Hematopoietic multipotent progenitor cell treated with erythropoietin and hydrocortisone succinate and interleukin-3 and kit ligand, for 6 days (in vitro differentiated cells): ENCODE measurements at places on chromosomes 1 and 21.

- no peak for DNase-seq
Observed at GRCh38 chr1:219318826-219319225, 145.1 kb downstream of the LYPLAL1 start.

- DNase-seq: peak; percentile 19
Observed at GRCh38 chr1:159786465-159786864, 5.7 kb downstream of the DUSP23 start.

DNA sequence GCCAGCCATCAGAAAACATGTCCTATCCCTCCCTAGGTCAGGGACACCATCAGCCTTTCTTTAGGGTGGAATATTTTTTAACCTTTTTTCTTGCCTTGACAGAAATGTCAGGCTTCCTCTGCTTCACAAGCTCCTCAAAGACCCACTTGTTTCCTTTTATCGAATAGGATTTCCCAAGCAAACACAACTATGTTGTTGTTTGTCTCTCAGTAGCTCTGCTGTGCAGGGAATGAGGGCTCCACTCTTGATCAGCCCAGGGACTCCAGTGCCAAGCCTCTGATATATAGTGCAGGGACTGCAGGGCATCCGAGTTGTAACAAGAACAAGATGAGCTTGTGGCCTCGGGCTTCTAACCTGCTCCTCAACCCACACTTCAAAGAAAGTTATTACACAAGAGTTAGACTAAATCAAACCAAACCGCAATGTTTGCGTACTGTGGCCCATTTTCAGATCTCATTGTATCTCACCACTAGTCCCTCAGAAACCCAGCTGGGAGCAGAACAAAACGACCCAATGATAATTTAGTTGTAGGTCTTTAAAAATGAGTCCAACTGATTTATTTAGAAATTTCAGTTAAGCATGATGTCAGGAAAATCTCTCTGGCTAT is 108.1 kb downstream of the ATG4C start:
- no peak for DNase-seq

- no peak for DNase-seq
Observed at GRCh38 chr21:35025206-35026152, 23.6 kb downstream of the RUNX1 start.

DNA sequence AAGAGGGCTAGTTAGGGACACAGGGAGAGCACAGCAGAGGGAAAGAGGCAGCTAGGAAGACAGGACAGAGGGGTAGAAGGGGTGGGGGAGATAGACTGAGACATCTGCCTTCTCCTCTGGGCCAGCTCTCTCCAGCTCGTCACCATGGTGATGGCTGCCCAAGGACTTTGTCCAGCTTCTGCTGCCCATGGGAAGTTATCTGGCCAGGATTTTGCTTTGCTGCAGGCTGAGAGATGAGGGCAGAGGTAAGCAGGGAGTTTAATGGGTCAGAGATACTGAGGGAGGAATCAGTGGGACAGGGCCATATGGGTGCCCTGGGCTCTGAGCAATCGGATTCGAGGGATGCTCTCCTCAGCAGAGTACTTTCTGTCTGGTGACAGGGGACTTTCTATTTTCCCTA is 34.5 kb upstream of the GPR37L1 start:
- DNase-seq: no peak

DNA sequence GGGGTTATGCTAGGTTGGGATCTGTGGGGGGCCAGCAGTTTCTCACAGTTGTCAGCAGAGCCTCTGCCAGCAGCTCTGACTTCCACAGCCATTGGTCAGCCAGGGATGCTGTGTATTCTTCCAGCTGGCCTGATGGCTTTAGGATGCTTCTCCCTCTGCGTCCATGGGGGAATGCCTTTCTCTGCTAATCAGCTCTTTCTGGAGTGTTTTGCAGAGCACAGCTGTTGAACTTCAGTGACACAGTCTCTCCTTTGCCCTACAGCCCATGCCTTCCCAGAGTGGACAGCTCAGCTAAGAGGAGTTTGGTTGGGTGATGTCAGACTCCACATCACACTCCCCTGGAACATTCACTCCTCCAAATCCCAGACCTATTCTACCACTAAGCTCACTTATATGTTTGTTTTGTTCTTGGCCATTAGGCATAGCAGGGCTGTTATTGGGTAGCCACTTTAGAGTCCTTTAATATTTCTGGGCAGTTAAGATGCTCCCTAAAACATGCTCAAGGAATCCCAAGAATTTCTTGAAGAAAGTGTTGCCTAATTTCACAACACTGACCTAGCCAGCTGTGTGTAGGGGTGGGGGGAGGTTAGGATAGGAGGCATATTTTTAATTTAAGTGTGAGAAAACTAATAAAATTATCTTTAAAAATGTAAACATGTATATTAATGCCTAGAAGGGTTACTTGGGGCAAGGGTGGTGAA is 75.3 kb upstream of the KIAA0040 start:
- no peak for DNase-seq

DNA sequence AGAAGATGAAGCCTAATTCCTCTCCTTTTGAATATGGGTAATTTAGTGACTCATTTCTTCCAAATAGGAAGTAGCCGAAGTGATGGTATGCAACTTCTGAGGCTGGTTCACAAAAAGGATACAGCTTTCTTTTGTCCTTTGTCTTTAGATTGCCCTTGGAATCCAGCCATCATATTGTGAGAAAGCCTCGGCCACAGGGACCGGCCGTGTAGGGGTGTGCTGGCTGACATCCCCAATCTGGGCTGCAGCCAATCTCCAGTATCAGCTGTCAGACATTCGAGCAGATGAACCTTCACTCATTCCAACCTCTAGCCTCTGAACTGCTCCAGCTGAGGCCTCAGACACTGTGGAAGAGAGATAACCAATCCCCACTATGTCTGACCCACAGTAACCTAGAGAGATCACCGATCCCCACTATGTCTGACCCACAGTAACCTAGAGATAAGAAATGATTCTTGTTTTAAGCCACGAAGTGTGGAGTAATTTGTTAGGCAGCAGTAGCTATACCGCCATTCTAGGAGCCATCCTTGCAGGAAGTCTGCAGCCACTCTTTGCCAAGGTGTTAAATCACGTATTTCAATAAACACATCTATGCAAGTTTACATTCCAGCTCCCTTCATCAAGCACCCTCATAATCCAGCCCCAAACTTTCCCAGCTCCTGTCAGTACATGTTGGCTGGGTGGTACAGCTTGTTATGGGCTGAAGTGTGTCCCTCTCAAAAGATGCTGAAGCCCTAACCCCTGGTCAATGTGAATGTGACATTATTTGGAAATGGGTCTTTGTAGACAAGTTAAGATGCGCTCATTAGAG is 2.9 kb upstream of the DIP2A start:
- peak; percentile 93 for DNase-seq
